Effector memory CD4-positive, alpha-beta T cell (primary cell): ENCODE measurements at places on chromosomes 12 and 14.

DNA sequence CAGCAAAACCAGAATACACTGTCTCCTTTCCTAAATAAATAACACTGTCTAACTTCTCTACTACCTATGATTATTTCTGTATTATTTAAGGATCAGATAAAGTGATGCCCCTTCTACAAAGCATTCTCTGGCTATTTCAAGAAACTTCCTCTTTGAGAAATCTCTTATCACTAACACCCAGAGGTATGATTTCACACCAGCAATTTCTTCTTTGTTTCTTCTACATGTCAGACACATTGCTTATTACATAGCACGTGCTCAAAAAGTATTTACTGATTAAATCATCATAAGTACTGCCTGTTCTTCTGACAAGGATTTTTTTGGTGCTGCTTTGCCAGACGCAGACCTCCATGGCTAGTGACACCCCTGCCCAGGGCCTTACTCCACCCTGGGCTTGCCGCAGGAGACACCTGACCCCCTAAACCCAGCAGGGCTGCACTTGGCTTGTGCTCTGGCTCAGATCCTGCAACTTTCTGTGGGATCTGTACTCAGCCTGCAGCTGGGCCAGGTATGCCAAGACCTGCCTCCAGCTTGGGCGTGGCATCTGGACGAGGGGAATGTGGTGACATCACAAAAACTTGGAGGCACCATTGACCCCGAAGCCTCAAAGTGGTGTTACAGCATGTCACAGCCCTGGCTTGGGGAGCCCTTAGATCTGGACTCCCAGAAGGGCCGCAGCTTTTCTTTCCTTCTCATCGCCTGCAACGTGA is 15.4 kb upstream of the HIGD1C start:
- no peak for DNase-seq

- DNase-seq: no peak
These were observed 1.9 kb downstream of the RTL1 start for GRCh38 chr14:100901391-100902183.

GRCh38 chr14:101817501-101818001 is 56.0 kb downstream of the PPP2R5C start:
- peak; percentile 40 for DNase-seq

DNA sequence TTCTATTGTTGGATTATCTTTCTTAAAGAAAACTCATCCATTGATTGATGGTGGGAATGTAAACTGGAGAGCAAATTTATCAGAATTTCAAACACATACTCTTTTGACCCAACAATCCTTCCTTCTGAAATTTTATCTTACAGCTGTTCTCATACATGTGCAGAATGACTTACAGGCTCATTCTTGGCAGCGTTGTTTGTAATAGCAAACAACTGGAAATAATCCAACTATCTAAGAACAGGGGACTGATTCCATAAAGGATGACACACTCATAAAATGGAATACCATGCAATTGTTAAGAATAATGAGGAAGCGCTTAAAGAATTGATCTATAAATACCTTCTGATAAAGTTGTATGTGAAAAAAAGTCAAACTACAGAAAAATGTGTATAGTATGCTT is 24.0 kb downstream of the RHOJ start:
- DNase-seq: no peak

- DNase-seq: no peak
These were observed 218.6 kb downstream of the SYT1 start for GRCh38 chr12:79083181-79083580.
